ENCODE measurements at places on chromosomes 5 and 9.

DNA sequence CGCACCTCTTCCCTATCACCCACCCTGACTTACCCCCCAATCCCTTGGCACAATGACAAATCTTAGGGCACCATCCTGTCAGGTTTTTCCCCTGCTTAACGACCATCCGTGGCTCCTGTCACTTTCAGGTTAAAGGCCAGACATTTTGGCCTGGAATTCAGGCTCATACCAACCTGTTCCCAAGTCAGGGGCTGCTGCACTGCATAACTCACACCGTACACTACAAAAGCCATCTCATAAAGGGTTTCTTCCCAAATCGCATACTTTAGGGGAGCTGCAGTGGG, 7.5 kb upstream of the AKNA start:
- H3K4me1 ChIP-seq, result peaks cover 39% of the 10 kb centered on the region
- H3K27ac ChIP-seq, result peak overlapping the region; percentile 99
- no peaks in the 10 kb centered on the region for H3K36me3 ChIP-seq
- H3K27me3 ChIP-seq, result no peaks in the 10 kb centered on the region
- DNase-seq, result no peak
- peak overlapping the region; percentile 85 for H3K4me3 ChIP-seq

GRCh38 chr9:78130004-78130403, 98.4 kb upstream of the GNAQ start:
- peaks cover 3% of the 10 kb centered on the region for H3K36me3 ChIP-seq
- peaks cover 4% of the 10 kb centered on the region for H3K27me3 ChIP-seq
- no peak for DNase-seq
- no peak overlapping the region for H3K27ac ChIP-seq
- peaks cover 17% of the 10 kb centered on the region for H3K4me1 ChIP-seq
- H3K4me3 ChIP-seq, result no peak overlapping the region

- peaks cover 34% of the 10 kb centered on the region for H3K36me3 ChIP-seq
- peak; percentile 98 for DNase-seq
- peak within 1 kb of the TSS; percentile 97 for H3K4me3 ChIP-seq
- H3K27ac ChIP-seq, result peak within 1 kb of the TSS; percentile 100
- peaks cover 25% of the 10 kb centered on the region for H3K4me1 ChIP-seq
Measured at GRCh38 chr5:171387345-171387969, at the start of gene NPM1. NPM1 (plus strand) TSS chr5:171387849; CDS start chr5:171387949, 100 bp downstream.

GRCh38 chr5:177336112-177336511, 15.4 kb downstream of the LMAN2 start:
- no peaks in the 10 kb centered on the region for H3K27me3 ChIP-seq
- DNase-seq, result no peak
- no peak overlapping the region for H3K27ac ChIP-seq
- peaks cover 76% of the 10 kb centered on the region for H3K36me3 ChIP-seq
- H3K4me1 ChIP-seq, result peaks cover 6% of the 10 kb centered on the region

GRCh38 chr5:2783223-2783622, 31.7 kb upstream of the IRX2 start:
- H3K27ac ChIP-seq, result no peak overlapping the region
- H3K36me3 ChIP-seq, result peaks cover 5% of the 10 kb centered on the region
- no peaks in the 10 kb centered on the region for H3K4me1 ChIP-seq
- no peak overlapping the region for H3K4me3 ChIP-seq
- no peak for DNase-seq

Data from naive thymus-derived CD8-positive, alpha-beta T cell (primary cell).